ENCODE measurements at places on chromosomes 1 and 21.

DNA sequence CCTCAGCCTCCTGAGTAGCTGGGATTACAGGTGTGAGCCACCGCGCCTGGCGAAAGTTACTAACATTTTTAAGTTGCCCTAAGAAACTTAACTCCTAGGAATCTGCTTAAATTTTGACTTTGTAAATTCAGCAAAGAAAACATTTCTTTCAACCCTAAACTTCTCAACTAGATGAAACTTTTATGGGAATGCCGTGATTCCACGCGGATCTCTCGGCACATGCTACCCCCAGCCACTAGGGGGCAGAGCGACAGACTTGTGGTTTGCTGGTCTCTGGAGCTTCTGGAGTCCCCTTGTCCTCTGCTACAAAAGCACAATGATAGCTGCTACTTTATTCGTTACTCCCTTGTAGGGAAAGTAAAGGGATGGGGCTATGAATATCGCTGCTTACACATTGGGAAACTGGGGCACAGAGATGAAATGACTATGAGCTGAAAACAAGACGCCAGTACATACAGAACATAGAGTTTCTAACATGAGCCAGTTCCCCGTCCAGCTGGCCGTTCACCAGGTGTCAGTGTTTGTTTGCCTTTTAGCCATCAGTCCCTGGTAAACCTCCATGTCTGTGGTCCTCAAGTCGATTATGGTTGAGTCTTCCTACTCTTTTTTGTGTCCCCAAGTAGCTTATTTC lies 114.7 kb downstream of the PBX1 start:
- DNase-seq: no peak

GRCh38 chr1:85151446-85151845 lies 49.4 kb downstream of the SYDE2 start:
- DNase-seq: no peak

DNA sequence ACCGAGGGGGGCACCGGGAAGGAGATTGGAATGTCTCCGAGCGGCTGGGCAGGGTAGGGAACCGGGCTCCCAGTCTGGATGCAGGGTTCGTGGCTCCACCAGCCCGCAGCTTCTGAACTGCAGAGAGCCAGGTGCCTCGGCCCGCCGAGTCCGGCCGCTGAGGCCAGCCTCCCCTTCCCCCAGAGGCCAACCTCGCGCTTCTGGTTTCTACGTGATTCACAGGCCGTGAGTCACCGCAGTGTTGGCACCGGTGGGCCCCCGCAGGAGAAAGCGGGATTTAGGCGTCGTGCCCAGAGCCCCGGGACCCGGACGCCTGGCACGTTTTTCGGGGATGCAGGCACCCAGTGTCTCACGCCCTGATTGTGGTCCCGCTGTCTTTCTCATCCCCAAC lies 458 bp downstream of the CRABP2 start:
- DNase-seq: no peak

- DNase-seq: no peak
Observed at GRCh38 chr1:917466-918091, 6.1 kb upstream of the SAMD11 start.

GRCh38 chr1:35426097-35426586 lies 131.1 kb downstream of the KIAA0319L start:
- no peak for DNase-seq

GRCh38 chr21:33022828-33023573 lies 2.7 kb upstream of the OLIG2 start:
- DNase-seq: no peak

DNA sequence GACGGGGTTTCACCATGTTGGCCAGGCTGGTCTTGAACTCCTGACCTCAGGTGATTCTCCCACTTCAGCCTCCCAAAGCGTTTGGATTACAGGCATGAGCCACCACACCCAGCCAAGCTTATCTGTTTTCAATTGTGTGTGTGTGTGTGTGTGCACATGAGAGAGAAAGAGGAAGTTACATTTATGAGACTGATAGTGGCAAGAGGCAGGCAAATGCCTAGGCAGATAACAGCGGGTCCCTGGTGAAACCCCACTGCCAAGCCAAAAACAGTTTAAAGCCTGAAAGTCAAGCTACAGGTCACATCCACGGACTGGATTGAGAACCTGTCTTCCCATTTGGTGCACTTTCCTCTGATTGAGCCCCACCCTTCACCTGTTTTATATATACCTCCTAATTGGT lies 35.1 kb upstream of the IFNGR2 start:
- DNase-seq: no peak

DNA sequence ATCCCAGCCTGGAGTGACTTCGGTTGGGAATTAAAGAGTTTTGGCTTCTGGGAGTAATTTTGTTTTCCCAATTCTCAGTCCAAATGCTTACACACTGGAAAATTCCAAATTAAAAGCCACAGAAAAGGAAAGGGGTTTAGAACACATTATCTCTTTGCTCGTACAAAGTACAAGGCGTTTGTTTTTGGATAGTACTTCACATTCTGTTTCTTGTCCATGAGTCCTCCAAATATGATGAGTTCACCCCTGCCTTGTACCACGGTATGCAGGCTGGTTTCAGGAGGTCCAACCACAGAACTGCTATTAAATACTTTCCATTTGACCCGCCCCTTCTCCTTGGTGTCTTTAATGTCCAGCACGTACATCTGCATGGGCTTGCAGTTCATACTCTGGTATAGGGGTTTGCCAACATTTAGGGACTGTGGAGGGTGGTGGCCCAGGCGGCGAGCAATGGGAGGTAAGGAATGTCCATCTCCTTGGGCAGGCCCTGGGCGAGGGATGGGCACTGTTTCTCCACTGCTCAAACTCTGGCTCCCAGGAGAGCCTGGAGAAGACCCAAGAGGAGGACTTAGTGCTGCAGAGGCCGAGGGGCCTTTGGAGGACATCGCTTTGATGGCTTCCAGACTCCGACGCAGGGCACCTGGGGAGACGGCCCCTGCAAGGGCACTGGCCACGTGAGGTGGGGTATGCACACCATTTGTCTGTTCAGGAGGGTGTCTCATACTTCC lies 13.7 kb upstream of the CPLANE2 start:
- DNase-seq: no peak

DNA sequence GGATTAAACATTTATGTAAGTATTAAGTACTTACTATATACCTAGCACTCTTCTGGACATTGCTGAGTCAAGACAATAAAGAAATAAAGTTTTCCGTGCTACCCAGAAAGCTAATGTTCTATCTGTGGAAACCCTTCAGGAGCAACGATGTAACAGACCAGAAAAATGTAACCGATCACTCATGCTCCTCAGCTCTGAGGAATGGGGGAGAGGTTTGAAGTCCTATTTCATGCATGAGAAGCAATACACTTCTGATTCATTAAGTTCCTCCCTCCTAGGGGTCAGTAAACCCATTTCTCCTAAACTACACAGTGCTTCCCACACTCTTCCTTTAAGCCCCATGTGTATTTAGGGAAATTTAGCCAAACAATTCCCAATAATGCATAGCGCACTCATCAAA lies 25.6 kb upstream of the KAZN start:
- no peak for DNase-seq

DNA sequence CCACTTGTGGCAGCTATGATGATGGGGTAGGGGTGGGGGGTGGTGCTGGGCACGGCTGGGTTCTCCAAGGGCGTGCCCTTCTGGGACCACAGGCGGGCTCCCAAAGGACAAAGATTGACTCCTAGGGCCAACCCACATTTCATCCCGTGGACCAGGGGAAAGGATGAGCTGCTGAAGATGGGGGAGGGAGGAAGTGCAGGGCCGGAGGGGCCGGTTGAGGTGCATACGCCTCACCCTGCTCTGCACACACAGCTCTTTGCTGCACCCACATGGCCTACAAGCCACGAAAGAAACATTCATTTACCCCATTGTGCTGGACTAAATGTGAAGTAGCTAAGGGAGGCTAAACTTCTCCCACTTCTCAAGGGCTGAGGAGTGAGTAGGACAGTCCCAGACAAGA lies 34.2 kb upstream of the GNPAT start:
- no peak for DNase-seq

DNA sequence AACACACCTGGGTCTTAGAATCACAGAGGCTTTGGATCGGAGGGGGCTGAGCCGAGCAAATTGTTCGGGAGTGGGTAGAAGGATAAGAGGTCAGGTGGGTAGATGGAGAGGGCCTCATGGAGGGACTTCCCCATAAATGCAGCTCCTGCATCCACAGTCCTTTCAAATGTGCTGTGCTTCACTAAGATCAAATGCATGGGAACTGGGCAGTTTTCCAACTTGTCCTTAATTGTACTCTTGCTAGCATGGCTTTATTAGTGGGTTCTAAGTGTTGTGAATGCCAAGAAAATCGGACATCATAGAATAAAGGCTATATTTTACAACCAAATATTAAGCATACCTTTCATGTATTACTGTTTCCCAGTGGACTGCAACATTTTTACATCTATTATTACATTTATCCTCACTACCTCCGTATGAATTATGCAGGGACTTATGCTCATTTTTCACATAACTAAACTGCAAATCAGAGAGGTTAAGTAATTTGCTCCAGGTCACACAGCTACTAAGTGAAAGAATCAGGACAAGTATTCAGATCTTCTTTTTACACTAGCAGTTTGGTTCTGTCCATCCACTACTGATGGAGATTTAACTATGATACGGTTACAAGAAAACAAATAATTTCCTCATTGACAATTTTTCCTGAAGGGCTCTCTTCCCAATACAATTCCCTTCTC lies 174.5 kb upstream of the RUNX1 start:
- no peak for DNase-seq

DNA sequence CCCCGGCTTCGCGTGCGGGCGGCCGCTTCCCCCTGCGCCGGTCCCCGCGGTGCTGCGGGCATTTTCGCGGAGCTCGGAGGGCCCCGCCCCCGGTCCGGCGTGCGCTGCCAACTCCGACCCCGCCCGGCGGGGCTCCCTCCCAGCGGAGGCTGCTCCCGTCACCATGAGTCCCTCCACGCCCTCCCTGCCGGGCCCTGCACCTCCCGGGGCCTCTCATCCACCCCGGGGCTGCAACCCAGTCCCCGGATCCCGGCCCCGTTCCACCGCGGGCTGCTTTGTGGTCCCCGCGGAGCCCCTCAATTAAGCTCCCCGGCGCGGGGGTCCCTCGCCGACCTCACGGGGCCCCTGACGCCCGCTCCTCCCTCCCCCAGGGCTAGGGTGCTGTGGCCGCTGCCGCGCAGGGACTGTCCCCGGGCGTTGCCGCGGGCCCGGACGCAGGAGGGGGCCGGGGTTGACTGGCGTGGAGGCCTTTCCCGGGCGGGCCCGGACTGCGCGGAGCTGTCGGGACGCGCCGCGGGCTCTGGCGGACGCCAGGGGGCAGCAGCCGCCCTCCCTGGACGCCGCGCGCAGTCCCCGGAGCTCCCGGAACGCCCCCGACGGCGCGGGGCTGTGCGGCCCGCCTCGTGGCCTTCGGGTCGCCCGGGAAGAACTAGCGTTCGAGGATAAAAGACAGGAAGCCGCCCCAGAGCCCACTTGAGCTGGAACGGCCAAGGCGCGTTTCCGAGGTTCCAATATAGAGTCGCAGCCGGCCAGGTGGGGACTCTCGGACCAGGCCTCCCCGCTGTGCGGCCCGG lies 159.2 kb downstream of the RUNX1 start:
- DNase-seq: peak; percentile 62

DNA sequence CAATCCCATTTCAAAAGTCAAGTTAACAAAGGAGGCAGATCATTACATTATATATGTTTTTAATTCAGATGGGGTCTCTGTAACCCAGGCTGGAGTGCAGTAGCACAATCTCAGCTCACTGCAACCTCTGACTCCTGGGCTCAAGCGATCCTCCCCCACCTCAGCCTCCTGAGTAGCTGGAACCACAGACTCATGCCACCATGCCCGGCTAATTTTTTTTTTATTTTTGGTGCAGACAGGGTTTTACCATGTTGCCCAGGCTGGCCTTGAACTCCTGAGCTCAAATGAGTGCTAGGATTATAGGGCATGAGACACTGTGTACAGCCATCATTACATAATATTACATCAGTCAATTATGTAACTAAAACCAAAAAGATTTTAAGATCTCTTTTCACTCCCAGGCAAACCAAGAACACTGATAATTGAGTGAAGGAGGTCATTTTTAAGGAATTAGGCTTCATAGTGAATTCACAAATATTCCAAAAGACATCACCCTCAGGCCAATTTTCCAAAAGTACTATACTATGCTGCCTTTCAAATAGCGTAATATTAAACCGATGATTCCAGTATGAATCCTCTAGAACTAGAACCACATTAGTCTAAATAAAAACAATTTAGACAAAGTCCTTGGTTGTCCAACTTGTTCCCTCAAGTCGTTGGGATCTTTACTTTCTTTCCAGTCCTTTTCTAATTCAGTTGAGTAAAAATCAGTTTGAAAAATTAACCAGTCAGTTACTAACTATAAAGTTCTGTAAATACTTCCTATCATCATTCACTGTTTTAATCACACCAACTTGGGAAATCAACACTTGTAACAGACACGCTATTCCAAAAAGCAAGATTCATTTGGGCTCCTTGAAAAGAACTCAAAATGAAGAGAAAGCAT lies 16.1 kb downstream of the TOMM20 start:
- DNase-seq: no peak

DNA sequence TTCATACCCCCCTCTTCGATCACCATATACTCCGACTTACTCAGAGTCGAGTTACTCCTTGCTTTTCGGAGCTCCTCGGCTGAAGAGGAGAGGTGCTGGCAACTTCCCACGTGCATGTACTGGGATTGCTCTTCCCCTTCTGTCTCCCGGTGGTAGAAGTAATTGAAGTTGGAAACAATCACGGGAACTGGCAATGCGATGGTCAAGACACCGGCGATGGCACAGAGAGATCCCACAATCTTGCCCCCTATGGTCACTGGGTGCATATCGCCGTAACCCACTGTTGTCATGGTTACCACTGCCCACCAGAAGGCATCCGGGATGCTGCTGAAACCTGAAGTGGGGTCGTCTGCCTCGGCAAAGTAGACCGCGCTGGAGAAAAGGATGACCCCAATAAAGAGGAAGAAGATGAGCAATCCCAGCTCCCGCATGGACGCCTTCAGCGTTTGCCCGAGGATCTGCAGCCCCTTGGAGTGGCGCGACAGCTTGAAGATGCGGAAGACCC lies 1.5 kb downstream of the KCNA3 start:
- peak; percentile 8 for DNase-seq

DNA sequence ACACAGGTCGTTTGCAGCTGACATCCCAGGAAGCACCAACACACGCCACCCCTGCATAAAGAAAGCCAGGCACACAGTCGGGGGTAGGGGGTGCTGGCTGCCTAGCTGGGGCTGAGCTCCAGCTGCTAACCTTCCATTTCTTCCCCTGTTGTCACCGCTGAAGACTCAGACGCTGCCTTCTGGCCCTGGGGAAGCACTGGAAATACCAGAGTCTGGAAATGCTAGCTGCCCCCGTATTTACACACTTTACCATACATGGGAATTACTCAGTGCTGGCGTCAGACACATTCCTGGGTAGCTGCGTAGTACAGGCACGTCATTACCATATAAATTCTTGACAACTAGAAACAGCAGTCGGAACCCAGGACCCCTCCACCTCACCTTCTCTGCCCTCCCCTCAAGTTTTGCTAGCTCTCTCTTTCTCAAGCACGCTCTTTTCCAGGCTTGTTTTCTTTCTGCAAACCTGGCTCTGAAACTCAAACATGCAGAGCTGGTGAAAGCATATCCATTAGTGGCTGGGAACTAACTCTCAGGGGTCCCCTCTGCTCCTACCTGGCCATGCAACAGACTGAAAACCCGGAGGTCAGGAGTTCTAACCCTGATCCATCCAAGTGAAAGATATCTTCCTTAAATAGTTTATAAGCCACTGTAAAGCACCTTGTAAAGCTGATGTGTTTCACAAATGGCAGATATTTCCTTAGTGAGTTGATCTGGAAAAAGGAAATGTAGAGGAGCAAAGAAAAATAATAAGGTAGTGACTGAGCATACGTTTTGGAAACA lies 3.3 kb downstream of the CSRP1 start:
- DNase-seq: no peak

GRCh38 chr1:220966473-220966872 lies 87.2 kb downstream of the HLX start:
- no peak for DNase-seq

All from stimulated activated CD8-positive, alpha-beta memory T cell treated with anti-CD3 and anti-CD28 coated beads, Interleukin-7, amount 100 ng/mL, for 48 hours (primary cell).